ENCODE measurements at places on chromosomes 6 and 20.

DNA sequence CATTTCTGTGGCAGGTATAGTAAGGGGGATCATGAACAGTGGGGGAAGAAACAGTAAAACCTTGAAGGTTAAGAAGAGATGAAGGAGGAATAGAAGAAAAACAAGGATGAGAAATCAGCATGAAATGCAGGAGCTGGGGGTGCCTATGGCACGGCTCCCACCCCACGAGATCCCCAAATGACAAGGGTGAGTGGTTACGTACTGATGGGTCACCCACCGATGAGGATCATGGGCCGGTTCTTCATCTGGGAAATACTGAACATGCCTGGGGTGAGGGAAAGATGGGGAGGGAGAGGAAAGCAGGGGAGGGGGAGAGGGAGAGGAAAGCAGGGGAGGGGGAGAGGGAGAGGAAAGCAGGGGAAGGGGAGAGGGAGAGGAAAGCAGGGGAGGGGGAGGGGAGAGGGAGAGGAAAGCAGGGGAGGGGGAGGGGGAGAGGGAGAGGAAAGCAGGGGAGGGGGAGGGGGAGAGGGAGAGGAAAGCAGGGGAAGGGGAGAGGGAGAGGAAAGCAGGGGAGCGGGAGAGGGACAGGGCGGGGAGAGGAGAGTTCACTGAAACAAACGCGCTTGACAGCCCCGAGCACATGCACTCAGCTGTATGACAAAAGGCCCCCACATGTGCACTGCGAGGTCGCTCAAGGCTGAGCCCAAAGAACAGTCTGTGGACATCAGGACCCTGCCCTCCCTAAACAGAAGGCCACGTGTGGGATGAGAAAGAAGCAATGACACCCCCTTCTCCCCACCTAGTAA, 25.3 kb downstream of the MOCS1 start:
- DNase-seq: no peak

DNA sequence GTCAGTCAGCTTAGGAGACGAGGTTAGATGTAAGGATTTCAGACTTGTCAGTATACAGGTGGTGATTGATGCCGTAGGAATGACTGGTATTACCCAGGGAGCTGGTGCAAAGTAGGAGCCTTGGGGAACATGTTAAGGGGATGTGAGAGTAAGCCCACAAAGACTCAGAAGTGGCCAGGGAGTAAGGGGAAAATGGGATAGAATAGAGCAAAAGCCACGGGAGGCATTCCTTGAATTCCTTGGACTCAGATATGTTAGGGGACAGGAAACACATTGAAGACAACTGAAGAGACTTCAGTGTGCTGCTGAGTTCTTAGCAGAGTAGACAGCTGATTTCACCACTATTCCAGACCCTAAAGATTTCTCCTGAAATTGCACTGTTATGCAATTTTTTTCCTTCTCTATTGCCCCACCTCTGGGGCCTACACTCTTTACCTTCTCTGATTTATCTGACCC, 1.2 kb upstream of the ACAT2 start:
- DNase-seq: no peak

- DNase-seq: no peak
Observed at GRCh38 chr6:44113414-44113813, 13.8 kb downstream of the MRPL14 start.

GRCh38 chr6:135270676-135271536, 89.8 kb downstream of the MYB start:
- DNase-seq: no peak

- DNase-seq: no peak
Observed at GRCh38 chr20:34907616-34908469, 31.4 kb downstream of the ACSS2 start.

GRCh38 chr20:3135507-3136070, 24.1 kb downstream of the FASTKD5 start:
- DNase-seq: no peak

GRCh38 chr6:100678027-100678426, 203.1 kb downstream of the ASCC3 start:
- no peak for DNase-seq

DNA sequence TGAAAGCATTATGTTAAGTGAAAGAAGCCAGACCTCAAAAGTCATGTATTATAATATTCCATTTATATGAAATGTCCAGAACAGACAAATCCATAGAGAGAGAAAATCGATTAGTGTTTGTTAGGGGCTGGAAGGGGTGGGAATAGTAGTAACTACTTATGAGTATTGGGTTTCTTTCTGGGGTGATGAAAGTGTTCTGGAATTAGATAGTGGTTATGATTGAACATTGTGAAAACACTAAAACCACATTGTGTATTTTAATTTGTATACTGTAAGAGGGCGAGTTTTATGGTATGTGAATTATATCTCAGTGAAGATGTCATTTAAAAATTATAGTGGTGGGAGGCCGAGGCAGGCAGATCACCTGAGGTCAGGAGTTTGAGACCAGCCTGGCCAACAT, 52.0 kb upstream of the KIF13A start:
- DNase-seq: no peak

GRCh38 chr6:107198631-107199416, 83.5 kb upstream of the BEND3 start:
- no peak for DNase-seq

GRCh38 chr6:16785496-16785895, 24.2 kb upstream of the ATXN1 start:
- no peak for DNase-seq

GRCh38 chr6:165732696-165733488, 69.9 kb upstream of the PDE10A start:
- no peak for DNase-seq

GRCh38 chr6:130202782-130203181, 20.0 kb downstream of the SAMD3 start:
- DNase-seq: no peak

- DNase-seq: no peak
Observed at GRCh38 chr20:15603506-15603905, 969.7 kb downstream of the KIF16B start.

DNA sequence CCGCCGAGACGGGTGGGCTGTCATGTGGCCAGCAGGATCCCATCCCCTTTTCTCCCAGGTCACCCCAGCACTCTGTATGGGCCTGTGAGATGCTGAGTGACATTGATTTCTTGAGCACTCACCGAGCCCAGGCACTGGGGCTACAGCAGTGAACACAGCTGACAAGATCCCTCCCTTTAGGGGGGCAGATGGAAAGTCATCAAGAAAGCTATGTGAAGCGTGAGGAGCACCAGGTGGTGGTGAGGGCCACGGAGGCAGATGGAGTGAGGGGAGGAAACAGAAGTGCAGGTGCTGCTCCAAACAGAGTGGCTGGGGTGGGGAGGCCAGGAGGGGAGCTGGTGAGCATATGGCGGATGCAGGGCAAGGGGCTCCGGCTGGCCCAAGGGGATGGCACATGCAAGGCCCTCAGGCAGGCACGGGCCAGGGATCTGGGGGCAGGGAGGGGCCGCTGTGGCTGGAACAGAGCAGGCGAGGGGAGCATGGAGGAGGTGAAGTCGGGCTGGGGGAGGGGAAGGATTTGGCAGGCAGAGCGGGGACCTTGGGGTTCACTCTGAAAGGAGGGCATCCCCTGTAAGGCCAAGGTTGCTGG, 184.0 kb downstream of the BMP7 start:
- DNase-seq: no peak

DNA sequence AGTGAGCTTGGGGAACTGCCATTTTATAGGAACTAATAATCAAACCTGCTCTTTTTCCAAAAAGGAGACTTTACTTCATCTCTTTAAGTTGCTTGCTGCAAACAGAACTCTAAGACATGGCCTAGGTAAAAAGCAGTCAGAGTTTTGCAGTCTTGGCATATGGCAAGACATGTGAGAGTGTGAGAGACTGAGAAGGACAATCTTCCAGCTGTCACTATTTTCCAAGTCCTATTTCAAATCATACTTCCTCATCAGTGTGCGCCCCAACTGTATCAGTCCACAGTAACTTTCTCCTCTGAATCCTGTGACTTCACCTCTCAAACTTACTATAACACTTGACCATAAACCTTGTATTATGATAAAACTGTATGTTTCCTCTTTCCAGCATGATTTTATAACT, 10.4 kb downstream of the CALHM6 start:
- DNase-seq: no peak

DNA sequence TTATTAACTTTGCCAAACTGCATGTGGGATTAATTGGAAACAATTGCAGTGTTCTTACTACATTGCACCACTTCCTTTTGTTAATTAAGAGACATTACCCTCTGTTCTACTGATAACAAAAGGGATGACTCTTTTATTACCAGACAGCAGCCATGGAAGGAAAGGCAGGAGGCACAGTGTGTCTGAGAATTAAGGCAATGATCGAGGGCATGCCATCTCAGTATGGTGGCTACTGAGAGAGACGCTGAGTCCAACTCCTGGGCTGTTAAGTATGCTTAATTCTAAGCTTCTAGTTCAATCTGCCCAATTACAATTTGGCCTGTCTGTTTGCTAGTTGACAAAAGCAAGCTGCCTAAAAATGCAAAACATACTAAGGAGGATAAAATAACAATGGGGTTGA, 227.4 kb downstream of the PHACTR1 start:
- DNase-seq: no peak
